Suppressor macrophage (primary cell): ENCODE measurements at places on chromosomes 3 and 15.

- no peak for DNase-seq
Measured at GRCh38 chr3:130395916-130396315, 50.4 kb downstream of the COL6A5 start.

- peak; percentile 70 for DNase-seq
Measured at GRCh38 chr15:74378848-74379247, 11.4 kb upstream of the CYP11A1 start.

DNA sequence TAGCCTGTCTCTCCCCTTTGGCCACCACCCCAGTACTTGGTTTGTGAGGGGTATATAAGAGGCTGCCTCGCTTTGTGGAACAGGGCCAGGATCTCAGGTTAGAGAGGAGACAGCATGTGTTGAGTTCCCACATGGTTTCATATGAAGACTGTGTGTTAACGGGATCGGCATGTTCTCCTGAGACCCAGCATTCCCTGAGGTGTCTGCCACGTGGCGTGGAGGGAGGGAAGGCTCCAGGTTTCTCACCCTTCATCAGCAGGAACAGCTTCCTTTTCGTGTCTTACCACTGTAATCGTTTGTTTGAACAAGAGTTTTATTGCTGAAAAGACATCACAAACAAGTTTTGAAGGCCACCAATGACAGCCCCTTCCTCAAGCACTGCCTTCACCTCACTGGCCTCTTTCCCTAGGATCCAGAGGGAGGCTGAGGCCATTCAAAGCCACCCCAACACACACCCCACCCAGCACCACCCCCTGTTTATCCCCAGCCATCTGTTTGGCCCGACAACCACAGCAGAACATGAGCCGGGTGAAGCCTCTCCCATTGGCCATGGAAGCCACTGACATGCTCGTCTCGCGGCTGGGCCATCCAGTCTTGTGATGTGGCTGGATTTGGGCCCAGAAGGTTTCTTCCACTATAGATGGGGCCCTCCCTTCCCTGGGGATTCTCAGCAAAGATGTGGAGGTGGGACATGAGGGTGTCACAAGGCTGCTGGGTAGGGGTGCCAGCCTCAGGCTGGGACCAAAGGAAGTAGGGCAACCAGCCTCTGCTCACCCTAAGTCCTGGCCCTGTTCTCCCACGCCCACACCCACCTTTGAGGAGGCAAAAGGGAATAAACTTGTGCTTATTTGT is 10.0 kb downstream of the BHLHE40 start:
- peak; percentile 73 for DNase-seq

DNA sequence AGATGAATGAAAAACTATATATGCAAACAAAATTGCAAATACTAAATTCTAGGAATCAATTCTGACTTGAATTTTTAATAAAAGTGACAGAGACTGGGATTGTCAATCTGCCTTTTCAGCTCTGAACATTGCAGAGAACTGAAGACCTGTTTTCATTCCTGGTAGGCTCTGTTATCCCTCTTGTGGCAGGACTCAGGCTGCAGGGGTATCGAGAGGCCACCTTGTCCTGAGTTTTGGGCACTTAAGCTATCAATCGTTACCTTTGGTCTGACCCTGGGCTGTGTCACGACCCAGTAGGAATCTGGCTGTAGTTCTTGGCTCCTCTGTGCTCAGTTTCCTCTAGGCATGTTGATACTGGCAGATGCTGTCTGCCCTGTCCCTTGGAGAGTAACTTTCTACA is 238.0 kb downstream of the CACNA2D3 start:
- no peak for DNase-seq

DNA sequence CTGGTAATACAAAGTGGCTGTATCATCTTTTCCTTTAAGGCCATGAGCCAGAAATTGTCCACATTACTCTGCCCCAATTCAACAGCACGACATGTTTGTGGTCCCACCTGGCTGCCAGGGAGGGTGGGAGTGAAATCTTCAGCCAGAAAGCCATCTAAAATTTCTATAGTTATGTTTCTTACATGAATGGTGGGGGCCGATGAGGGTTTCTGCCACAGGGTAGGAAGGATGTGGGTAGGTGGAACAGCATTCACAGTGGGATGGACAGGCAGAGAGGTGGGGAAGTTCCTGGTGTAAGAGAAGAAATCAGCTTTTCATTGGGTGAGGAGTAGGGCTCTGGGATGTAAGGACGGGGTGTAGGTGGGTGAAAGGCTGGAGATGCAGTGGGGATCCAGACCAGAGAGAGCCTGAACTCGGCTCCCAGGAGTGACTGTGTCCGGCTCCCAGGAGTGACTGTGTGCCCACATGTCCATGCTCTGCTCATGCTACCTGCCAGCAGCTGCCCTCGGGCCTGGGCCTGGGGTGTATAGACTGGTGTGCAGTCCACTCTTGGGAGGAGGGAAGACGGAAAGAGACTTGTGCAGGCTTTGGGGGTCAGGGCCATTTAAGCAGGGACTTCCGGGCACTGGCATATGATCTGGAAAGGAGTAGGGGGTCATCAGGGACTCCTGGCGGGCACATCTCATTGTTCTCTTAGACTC is 3.8 kb upstream of the FBLN2 start:
- no peak for DNase-seq

- peak; percentile 78 for DNase-seq
Measured at GRCh38 chr3:127735767-127736693, 63.3 kb downstream of the ABTB1 start.

GRCh38 chr3:161332792-161333191 is 38.5 kb downstream of the SPTSSB start:
- DNase-seq: no peak
